NCI-H1417 (cell line): ENCODE measurements at places on chromosomes 2 and 18.

DNA sequence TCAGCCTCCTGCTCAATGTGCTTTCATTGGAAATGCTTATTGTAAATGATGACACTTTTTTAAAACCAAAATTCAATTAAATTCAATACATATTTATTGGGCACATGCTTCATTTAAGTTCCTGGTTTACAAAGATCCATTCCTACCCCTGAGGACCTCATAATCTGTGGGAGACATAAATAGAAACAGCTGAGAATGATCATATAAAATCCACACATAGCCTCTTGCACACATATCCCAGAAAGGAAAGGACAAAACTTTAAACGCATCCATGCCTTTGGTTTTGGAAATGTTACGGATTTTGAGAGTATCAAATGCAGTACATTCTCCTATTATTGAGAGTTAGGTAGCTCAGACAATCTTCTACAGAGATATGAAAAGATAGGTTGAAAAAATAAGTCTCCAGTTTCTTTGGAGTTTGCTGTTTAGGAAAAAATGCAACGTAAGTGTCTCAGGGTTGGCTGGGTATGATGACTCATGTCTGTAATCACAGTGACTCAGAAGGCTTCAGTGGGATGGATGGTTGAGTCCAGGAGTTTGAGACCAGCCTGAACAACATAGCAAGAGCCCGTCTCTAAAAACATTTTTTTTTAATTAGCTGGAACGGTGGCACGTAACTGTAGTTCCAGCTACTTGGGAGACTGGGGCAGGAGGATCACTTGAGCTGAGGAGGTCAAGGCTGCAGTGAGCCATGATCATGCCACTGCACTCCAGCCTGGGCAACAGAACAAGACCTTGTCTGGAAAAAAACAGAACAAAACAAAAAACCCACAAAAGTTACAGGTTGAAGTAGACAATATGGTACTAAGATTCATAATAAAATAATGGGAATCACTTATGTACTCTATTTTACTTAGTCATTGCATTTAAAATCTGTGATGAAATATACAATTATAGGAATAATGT, 3.9 kb upstream of the PRELID3A start:
- no peak for DNase-seq

GRCh38 chr2:217709478-217710210, 293.2 kb downstream of the TNS1 start:
- no peak for DNase-seq

DNA sequence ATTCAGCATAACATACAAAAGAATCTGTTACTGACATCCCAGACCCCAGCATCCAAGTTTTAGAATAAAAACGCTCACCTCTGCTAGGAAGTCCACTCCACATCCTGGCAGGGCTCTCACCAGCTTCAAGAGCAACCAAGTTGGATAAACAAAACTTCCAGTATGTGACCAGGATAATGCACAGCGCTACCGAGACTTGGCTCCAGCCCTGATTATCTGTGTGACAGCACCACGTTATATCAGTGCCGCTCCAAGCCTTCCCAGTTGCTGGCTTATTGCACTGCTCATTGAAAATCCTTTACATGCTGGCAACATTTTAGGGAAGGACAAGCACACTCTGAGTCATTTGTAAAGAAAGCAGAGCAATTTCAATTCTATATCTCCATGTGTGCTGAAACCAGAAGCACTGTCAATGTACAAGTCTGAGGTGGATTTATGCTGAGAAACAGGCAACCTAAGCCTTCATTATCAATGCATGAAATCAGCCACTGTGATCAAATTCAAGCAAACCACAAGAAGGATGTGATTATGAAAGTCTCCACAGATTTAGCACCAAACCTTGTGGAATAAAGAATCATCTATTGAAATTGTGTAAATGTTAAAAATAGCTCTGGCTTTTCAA, 115.7 kb downstream of the ZNF385B start:
- DNase-seq, result no peak

DNA sequence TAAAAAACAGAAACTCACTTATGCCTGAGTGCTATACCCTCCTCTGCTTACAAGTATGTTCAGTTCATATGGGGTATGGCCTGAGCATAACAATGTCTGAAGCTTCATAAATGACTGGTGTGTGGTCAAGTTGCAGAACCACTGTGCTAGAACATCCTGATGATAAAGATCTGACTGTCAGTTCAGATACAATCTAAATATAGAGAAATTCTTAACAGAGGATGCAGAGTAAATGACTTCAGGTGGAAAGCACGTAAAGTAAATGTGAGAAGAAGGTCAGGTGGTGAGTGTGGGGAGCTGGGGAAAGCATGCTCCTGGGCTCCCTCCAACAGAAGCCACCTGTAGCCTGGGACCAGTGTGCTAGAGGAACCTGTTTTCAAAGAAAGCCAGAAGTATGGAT, 926.2 kb downstream of the TSN start:
- no peak for DNase-seq
